ENCODE measurements at places on chromosomes 12 and 14.

DNA sequence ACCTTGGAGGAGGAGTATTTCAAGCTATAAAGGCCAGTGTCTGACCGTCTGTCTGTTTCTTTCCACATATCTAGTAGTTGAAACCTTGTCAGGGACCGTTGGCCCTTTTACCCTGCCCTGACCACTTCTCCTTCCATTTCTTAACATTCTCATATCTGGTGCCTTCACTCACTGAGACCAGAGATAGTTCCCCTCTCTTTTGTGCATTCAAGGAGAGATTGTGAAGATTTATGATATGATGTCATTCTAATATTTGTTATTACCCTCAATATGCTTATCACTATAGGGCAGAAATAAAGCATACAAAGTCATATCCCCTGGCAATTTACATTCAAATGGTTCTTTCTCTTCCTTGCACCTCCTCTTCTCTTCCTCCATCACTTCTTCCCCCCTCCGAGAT lies 83.3 kb downstream of the PLXNC1 start:
- no peak for DNase-seq

DNA sequence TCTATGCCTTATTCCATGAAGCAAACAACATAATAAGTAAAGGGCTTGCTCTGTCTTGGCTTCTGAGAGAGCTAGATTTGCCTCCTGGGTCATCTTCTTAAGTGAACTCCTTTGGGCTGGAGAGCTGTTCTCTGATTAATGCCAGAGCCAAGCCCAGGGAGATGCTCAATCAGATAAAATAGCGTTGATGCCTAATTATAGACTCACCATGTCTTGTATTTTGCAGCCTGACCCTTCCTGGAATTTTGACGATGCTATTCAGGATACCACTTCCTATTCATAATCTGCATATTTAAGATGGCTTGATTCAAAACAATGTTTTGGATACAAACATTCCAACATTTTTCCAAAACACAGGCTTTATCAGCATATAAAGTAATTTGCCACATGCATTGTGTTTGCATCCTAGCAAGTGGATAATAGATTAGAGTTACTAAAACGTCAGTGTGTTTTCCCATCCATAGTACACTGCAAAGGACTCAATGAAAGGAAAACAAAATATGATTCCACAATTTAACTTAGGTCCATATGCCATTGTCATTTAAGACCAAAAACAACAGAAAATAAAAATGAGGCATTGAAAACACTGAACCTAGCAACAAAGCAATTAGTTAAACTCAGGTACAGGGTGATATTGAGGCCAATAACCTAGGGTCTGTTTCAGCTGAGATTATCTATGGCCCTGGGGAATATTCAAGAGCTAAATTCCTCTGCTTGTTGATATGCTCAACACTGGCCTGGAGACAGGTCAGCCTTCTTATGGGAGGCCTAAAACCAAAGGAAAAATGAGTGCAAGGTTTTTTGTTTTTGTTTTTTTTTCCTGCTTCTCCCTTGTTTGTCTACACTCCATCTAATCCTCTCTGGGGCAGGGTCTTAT lies 184.2 kb upstream of the FOXN3 start:
- DNase-seq = no peak

- DNase-seq = no peak
Observed at GRCh38 chr12:131089531-131090273, 136.0 kb downstream of the ADGRD1 start.

DNA sequence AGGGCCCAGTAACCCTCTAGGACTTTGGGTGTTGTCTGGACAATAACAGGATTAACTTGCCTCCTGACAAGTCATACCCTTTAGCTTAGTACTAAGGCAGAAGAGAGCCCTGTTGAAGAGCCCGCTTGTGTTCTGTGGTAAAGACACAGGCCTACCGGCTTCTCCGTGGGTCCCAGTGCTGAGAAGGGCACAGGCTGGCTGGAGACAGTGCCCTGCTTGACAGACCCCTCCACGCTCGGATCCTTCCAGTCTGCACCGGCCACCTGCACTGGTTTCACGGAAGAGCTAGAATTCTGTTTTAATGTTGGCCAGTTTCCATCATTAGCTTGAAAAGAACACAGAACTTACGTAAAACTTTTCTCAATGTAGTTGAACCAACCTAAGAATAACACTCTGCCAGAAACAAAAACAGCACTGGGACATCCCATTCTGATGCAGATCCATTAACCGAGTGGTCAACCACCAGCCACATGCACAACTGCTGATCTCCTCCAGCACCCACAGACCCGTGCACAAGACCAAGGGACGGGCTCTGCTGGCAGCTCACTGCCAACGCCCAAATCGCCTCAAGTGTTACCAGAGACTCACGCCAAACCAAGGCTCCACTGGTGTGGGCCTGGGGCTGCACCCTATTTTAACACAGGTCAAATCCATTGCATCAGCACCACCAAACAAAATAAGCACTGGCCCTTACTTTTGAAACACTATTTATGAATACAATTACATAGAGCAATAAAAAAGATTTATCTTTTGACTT lies 27.1 kb downstream of the ZFYVE21 start:
- no peak for DNase-seq

DNA sequence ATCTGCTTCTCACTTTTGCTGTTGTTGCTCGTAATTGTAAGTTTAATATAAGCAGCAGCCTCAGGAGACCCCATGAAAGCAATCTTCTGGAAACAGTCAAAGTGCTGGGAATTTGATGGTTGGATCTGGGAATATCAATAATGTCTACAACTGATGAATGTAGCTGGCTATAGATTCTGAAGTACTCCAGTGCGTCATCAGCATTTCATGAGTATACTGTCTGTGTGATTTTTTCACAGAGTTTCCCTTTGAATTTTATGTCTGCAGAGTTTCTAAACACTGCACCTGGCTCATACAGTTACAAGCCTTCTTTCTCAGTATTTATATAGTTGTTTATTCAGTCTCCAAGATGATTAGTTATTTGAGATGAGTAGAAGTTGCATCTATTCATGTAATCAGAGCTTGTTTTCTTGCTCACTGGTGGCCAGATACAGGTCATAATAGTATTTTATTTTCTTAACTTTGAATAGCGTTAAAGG lies 222.3 kb downstream of the RAD51B start:
- DNase-seq = no peak

DNA sequence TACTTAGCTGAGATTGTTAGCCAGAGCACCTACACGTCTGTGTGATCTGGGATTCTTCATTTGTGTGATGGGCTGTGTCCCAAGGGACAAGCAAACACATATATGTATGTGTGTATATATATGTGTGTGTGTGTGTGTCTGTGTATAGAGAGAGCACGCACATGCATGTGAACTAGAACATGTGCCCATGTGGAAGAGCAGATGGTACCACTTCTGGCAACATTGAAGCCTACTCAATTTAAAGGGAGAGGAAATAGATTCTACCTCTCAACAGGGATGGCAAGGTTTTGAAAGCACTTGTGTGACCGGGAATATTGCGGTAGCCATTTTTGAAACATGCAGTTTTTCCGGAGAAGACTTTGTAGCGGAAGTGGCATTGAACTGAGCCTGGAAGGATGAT lies 1.4 kb downstream of the TOMM20L start:
- no peak for DNase-seq

DNA sequence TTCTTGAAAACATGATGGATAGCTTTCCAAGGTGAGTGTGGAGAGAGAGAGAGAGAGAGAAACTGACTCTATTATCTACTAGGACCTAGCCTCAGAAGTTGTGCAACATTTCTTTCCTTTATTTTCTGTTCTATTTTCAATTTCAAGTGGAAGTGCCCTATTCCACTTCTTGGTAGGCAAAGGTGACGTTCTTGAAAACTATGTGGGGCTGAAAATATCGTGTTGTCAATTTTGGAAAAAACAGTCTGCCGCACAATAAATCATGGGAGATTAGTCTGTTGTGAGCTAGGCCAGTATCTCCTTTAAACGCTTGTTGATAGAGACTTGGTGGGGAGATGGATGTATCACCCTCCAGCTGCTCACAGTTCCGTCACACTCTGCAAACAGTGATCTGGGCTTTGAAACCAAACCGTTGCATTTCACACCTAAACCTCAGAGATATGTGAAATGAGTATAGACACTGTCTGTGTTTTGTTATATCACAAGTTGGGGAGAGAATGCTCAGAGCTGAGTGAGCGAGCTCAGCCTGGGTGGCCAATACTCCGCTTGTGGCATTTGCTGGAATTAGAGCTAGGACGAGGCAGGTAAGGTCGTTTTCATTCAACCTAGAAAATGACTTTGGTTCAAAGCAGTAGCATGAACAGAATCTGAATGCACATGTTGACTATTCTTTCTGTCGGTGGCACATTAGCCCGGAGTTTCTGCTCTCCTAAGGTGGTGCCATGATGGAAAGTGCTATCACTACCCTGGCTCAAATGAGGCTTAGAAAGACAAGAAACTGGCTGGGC lies 75.1 kb upstream of the ST8SIA1 start:
- DNase-seq = peak; percentile 25

GRCh38 chr12:16881986-16882570 lies 276.1 kb upstream of the LMO3 start:
- no peak for DNase-seq

DNA sequence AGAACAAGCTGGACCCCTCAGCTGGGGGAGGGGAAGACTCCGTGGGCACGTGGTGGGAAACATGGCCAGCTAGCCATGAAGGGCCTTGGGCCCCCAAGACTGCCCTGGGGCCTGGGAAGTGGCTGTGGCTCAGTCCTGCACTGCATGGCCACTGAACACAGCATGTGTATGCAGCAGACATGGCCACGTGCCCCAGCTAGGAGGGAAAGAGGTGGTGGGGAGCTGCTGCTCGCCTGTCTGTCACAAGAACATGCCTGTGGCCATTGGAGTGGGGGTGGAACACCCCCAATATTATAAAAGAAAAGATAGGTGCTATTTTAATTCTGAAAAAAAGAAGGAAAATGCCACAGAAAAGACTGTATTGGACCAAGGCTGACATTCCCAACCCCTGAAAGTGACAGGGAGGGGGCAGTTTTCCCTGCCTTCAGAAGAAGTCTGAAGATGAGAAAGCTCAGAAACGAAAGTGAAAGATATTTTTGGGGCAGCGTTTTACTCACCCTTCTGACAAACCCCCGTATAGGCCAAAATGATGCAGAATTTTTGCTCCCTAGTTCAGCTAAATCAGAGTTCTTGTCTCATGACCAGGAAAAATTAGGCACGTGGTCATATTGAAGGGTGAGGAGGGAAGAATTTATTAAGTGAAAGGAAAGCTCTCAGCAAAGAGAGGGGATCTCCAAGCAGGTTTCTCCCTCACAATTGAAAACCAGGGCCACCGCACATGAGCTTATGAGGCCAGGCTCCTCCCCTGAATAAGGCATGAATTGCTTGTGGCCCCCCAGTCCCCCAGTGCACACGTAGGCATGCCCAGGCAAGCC lies 35.2 kb upstream of the PCNX1 start:
- DNase-seq = no peak

GRCh38 chr12:47067771-47068431 lies 11.5 kb upstream of the PCED1B start:
- DNase-seq = no peak

- DNase-seq = no peak
Observed at GRCh38 chr12:7206691-7207090, 17.2 kb downstream of the PEX5 start.

GRCh38 chr12:111443586-111443985 lies 37.9 kb downstream of the SH2B3 start:
- no peak for DNase-seq

DNA sequence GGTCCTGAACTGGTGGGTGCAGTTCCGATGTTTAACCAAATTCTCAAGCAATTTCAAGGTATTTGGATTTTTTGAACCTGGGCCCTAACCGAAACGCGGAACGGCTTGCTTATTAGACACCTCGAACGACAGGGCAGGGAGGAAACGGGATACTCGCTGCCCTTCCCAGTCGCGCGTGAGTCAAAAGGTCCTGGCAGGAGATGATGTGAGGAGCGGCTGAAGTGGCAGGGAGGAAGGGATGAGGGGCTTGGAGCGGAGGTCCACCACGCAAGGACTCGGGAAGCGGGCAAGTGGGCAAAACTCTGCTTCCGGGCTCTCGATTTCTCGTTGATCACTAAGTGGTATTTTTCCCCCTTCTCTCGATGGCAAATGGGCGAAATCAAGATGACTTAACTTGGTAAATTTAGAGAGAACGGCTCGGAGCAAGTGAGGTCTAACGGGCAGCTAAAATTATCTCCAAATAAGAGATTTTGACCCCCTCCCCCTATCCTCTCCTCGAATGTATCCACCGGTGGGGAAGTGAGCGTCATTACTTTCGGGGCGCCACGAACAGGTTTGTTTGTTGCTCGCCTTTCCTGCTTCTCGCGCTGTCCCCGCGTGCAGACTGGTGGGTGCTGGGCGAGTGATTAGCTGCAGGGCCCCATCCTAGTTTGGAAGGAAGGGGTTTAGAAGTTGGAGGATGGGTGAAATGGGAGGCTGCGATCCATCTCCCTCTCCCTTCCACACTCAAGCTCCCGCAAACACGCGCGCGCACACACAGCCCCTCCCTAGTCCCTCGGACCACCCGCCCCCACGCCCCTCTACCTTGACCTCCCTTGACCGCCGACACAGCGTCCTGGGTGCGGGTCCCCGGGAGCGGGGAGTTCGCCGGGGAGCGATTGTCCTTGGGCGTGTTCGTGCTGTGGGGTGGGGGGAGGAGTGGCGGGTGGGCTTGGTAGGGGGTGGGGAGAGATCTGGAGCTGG lies 986 bp upstream of the NTF3 start:
- no peak for DNase-seq

GRCh38 chr12:113359939-113360748 lies 1.8 kb downstream of the PLBD2 start:
- no peak for DNase-seq

- no peak for DNase-seq
Observed at GRCh38 chr12:15788233-15789219, 662 bp downstream of the EPS8 start.

GRCh38 chr12:106522708-106523107 lies 60.1 kb upstream of the RFX4 start:
- no peak for DNase-seq

- no peak for DNase-seq
Observed at GRCh38 chr14:81392976-81393643, 7.0 kb downstream of the STON2 start.

GRCh38 chr14:80695869-80696268 lies 245.7 kb downstream of the CEP128 start:
- DNase-seq = no peak

GRCh38 chr12:89451841-89452251 lies 72.8 kb downstream of the GALNT4 start:
- DNase-seq = no peak

DNA sequence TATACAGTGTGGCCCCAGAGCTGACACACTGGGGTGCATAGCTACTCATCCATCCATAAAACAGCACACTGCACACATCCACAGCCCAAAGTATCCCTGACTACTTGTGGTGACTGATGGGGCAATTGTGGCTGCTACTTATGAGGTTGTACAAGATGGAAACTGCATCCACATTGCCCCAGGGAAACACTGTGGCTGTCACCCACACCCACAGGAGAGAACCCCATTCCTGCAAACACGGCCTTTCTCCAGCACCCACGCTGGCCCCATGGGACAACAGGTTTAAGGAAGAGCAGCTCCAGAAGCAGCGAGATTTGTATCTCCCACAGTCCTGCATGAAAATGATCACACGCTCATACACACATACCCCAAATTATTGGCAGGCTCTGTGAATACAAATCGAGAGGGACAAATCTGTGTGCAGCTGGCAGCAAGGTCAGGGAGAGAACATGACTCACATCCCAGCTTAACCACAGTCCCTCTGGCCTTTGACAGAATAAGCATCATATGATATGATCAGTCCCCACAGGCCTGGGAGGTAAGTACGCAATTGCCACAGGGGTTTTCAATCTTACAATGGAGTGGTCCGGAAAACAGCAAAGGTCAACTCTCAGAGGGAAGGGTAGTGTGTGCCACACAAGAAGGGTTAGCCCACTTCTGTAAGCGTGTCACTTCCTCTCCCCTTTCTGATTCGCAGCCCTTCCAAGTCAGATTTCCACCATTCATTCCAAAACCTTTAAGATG lies 61.9 kb downstream of the ESR2 start:
- no peak for DNase-seq

Measured in T-helper 9 cell (primary cell).